ENCODE measurements at places on chromosomes 1 and 21.

GRCh38 chr1:247539215-247539614 lies 3.0 kb upstream of the OR2C3 start:
- no peak for DNase-seq

DNA sequence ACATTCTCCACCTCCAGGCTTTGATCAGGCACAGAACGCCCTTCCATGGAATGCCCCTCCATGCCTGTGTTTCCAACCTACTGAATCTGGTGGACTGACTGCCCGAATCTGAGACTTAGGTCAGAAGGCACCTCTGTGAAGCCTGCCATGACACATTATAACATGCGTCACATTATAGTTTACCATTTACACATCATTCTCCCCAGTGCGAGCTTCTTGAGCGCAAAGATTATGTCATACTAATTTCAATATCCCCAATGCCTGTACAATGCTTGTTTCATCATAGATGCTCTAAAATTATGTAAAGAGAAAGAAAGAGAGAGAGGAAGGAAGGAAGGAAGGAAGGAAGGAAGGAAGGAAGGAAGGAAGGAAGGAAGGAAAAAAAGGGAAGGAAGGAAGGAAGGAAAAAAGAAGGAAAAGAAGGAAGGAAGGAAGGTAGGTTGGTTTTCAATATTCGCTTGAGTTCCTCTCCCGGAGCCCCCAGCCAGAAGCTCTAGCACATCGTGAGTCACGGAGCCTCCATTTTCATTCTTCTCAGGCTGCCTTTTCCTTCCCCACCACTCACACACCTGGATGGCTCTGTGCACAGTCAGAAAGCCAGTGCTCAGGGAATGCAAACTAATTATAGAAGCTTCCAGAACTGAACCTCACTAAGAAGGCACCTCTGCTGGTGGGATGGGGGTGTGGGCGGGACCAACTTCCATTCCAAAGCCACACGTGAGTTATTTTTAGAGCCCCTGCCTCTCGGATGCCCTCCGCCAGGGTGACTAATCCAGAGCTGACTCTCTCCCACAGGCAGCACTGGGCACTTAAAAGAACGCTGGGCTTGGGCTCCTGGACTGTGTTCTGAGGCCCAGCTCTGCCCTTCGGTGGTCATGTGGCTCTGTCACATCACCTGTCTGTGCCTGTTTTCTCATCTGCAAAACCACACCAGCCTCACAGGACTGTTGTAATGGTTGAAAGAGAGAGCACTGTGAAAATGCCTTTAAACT lies 27.4 kb downstream of the LAMB3 start:
- DNase-seq: no peak

GRCh38 chr1:24553931-24554330 lies 2.0 kb upstream of the NCMAP start:
- DNase-seq: no peak

- no peak for DNase-seq
Measured at GRCh38 chr1:19468397-19468956, 16.9 kb downstream of the CAPZB start.

GRCh38 chr1:55957276-55957675 lies 622.1 kb downstream of the PLPP3 start:
- no peak for DNase-seq

GRCh38 chr1:30601316-30602085 lies 121.9 kb downstream of the MATN1 start:
- no peak for DNase-seq

GRCh38 chr1:66374148-66374547 lies 159.8 kb upstream of the SGIP1 start:
- no peak for DNase-seq

GRCh38 chr1:115531631-115532264 lies 110.0 kb upstream of the VANGL1 start:
- DNase-seq: no peak

GRCh38 chr1:52288286-52288685 lies 77.7 kb downstream of the CC2D1B start:
- DNase-seq: no peak

- DNase-seq: peak; percentile 84
Measured at GRCh38 chr1:200620273-200621131, at the start of gene KIF14. KIF14 (minus strand) TSS chr1:200620751; CDS start chr1:200618723, 2,028 bp downstream.

DNA sequence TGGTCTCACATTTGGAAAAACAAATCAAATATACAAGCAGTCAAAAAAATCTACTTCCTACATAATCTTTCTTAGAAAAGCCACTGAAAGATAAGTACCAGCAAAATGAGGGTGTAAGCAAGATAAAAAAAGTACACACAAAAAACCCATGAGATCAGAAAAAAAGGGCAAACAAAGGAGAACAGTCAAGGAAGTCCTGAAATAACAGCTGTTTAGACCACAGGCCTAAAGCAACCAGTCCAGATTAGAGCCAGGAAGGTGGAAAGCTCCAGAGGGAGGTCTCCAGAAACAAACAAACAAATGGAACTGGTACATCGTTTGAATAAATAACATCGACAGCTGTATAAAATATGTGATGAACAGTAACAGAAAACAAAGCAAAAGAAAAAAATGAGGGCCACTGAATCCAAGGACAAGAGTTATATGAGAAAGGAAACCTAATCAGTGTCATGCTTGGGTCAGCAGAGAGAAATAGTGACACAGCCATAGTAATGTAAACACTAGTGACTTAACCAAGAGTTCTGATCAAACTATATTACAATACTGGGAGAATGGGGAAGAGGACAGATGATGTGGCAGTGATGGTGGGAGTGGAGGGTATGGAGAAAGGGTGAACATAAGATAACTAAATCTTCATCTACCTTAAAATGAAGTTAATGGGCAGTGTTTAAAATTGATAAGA lies 67.5 kb downstream of the NVL start:
- no peak for DNase-seq

DNA sequence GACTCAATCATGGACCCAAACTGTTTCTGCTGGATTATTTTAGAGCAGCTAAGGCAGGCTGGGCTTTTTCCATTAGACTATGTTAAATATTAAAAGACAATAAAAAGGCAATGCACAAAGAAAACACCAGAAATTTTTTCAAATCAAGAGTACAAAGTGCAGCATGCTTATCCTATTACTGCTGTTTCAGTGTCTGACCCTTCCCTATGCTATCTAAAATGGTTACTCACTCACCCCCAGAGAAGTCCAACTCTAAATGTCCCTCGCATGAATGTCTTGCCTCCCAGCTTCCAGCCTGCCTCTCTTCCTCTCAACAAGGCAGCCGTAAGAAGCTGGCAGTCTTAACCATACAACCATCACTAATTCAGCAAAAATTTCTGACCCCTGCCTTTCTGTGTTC lies 108.7 kb upstream of the SYT6 start:
- no peak for DNase-seq

GRCh38 chr1:1567891-1568291 lies 6.8 kb downstream of the SSU72 start:
- no peak for DNase-seq

GRCh38 chr21:38797470-38797869 lies 8.3 kb upstream of the ETS2 start:
- DNase-seq: no peak

GRCh38 chr1:216111842-216112241 lies 311.4 kb downstream of the USH2A start:
- DNase-seq: no peak

GRCh38 chr1:203444171-203444576 lies 31.4 kb upstream of the PRELP start:
- DNase-seq: no peak

DNA sequence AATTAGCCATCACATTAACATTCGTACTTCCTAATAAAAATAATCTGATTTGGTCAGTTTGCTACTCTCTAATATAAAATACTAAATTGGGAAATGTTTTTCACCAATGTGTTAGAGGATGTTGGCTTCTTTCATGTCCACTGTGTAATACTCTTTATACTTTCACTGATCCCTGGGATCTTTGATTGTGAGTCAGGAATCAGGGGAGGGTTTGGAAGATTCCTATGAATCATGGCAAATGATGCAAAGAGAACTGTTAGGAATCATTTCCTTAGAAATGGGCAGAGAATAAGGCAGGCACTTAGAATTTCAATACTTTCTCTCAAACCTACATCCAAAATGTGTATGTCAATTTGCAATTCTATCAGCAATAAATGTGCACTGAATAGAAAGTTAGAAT lies 31.0 kb downstream of the KRTAP24-1 start:
- DNase-seq: no peak

GRCh38 chr1:22636927-22637326 lies 499 bp downstream of the C1QA start:
- DNase-seq: no peak

GRCh38 chr1:153598309-153599172 lies 14.4 kb downstream of the S100A16 start:
- no peak for DNase-seq

DNA sequence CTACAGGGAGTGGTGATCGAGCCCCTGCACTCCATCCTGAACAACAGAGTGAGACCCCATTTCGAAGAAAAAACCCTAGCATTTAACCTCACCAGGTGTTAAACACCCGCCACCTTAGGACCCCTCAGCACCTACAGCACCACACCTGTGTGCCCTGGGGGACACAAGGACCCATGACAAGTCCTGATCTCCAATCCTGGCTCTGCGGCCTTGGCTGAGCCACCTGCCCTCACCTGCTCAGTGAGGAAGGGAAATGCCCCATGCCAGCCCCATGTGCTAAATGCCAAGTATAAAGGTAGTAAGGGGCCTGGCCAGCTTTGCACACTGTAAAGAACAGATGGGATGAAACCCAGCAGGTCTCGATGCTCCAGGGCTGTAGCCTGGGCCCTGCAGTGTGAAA lies 11.1 kb downstream of the MRTO4 start:
- DNase-seq: no peak

- no peak for DNase-seq
Measured at GRCh38 chr1:198272492-198272891, 115.7 kb downstream of the NEK7 start.

- DNase-seq: no peak
Measured at GRCh38 chr1:15476927-15477326, 1.0 kb downstream of the CELA2B start.

GRCh38 chr1:176894450-176894849 lies 270.1 kb downstream of the ASTN1 start:
- DNase-seq: no peak

DNA sequence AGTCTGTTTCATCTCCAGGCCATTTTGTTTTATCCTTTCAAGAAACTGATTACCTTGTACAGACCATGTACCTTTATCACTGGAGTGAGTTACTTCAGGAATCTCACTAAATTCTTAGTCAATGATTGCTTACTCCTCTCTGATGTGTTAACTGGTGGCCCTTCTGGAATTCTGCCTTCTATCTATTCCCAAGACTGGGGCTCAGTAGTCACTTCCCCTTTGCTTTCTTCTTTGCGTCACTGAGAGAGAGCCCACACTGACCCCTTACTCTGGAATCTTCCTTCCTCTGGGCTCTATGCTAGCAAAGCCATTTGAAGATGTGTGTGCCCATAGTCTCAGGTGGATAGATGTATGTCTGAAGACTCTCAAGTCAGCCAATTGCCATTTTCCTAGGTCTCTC lies 34.6 kb downstream of the XCL2 start:
- no peak for DNase-seq

DNA sequence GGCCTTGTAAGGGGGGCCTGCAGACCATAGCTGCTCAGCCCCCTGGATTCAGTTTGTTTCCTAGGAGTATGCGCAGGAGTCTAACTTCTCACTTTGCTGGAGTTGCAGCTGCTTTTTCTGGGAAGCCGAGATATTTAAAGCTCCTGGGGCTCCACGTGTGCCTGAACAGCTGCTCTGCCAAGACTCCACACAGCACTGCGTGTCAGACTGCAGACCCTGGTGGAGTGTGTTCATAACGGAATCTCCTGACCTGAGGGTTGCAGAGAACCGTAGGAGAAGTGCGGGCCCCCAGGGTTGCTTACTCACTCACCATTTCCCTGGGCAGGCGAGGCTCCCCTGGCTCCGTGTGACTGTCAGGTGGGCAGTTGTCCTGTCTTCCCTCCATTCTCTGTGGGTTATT lies 474.3 kb upstream of the TMPRSS15 start:
- no peak for DNase-seq

DNA sequence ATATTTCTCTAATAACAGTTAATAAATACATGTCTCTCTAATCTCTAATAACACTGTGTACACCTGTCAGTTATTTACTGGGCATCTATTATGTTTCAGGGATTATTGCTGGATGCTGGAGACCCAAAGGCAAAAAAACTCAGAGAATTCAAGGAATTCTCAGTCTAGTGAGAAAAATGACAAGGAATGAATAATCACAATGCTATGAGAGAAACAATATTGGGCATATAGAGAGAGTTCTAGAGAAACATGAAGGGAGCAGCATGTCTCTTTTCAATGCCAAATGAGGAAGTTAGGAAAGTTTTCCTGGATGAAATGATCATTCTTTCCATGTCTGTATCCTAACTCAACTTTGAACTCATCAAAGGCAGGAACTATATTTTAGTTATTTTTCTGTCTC lies 82.8 kb downstream of the TNFSF18 start:
- no peak for DNase-seq

- no peak for DNase-seq
Measured at GRCh38 chr1:80218112-80218511, 1211.6 kb upstream of the ADGRL4 start.

DNA sequence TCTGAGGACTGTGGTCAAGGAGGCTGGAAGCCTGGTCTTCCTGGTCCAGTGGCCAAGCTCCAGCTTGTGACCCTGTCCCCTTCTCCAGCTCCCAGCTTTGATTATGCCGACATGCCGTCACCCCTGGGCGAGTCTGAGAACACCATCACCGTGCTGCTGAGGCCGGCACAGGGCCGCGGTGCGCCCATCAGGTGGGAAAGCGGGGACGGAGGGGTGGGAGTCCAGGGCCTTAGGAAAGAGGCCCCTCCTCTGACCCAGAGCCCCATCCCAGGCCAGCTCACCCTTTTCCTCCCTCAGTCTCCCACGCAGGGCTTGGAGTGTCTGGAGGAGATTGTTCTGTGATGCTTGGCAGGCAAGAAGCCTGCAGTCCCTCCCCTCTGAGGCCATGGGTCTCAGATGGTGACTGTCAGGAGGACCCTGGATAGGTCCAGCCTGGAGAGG lies 43.6 kb downstream of the PTPRU start:
- no peak for DNase-seq

GRCh38 chr1:19710825-19711611 lies 46.3 kb downstream of the HTR6 start:
- DNase-seq: no peak

GRCh38 chr1:245960171-245960570 lies 546.9 kb downstream of the SMYD3 start:
- no peak for DNase-seq

DNA sequence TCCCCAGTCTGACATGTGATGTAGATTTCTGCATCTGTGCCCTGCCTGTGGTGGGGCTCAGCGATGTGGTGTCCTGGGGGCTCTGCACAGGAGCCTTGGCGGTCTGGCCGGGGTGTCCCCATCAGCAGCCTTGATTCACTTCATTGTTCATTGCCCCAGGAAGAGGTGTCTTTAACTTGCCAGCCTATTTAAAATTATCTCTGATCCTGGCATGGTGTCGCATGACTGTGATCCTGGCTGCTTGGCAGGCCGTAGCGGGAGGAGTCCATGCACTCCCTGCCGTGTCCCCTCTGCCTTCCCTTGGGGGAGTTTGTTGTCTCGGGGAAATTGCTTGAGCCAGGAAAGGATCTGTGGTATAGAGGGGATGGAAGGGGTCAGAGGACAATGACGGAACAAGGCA lies 59.9 kb downstream of the TRIM11 start:
- DNase-seq: no peak

- DNase-seq: no peak
Measured at GRCh38 chr1:32764826-32765569, 52.2 kb downstream of the YARS1 start.
